Tracheal epithelial cell (primary cell): ENCODE measurements at places on chromosomes 7 and 10. TPM values are rescaled to one million over a fixed set of nuclear protein-coding genes. Genes with fewer than 3 reads are reported as not detected.

CPED1 gene
- under 0.01 and 0.96 TPM in 2 replicates for total RNA-seq

BPGM gene
- total RNA-seq = 12.1 and 36.9 TPM in 2 replicates

SDK1 gene
- total RNA-seq = 0.43 and 1.7 TPM in 2 replicates

UCN3 gene
- not detected in 2 replicates for total RNA-seq

NUTM2A gene
- 0.24 and 1.9 TPM in 2 replicates for total RNA-seq

PRF1 gene
- total RNA-seq = not detected in 2 replicates

AGBL3 gene
- 0.64 and 0.96 TPM in 2 replicates for total RNA-seq

FAM221A gene
- 1.2 and 1.9 TPM in 2 replicates for total RNA-seq

NYAP1 gene
- total RNA-seq = 0.85 and 1.4 TPM in 2 replicates

STK31 gene
- total RNA-seq = under 0.01 TPM in 1 of 2 replicates, not detected in the other

ZSCAN25 gene
- total RNA-seq = 8.2 and 8.3 TPM in 2 replicates

GIMAP5 gene
- total RNA-seq = 0.24 and 0.64 TPM in 2 replicates

SPAM1 gene
- not detected in 2 replicates for total RNA-seq

XRCC2 gene
- total RNA-seq = under 0.01 and 0.48 TPM in 2 replicates

TMEM209 gene
- total RNA-seq = 5.1 and 9.4 TPM in 2 replicates

ECHS1 gene
- total RNA-seq = 64.6 and 75.9 TPM in 2 replicates

SCART1 gene
- total RNA-seq = 0.43 and 1.4 TPM in 2 replicates

TBX20 gene
- total RNA-seq = 0.24 TPM in 1 of 2 replicates, not detected in the other

MTURN gene
- 14.3 and 20.2 TPM in 2 replicates for total RNA-seq
